WTC11 (cell line): ENCODE measurements at places on chromosomes 6 and 20. TPM values are rescaled to one million over a fixed set of nuclear protein-coding genes. Genes with fewer than 3 reads are reported as not detected.

- DNase-seq: no peak
- H3K36me3 ChIP-seq: peaks cover 12% of the 10 kb centered on the region
These were observed 76.5 kb downstream of the CDKAL1 start for GRCh38 chr6:20610636-20611370.

Gene DDX43
- 0.39 to 0.68 TPM (median 0.60 TPM) in 3 replicates for total RNA-seq

Gene SLC2A4RG
- 41.6 to 47.2 TPM (median 43.3 TPM) in 3 replicates for total RNA-seq

- peaks cover 14% of the 10 kb centered on the region for H3K36me3 ChIP-seq
- DNase-seq: no peak
- H3K4me1 ChIP-seq: peaks cover 11% of the 10 kb centered on the region
- no peak overlapping the region for H3K27ac ChIP-seq
These were observed 5.6 kb upstream of the NRM start for GRCh38 chr6:30696432-30696831.

- no peaks in the 10 kb centered on the region for H3K36me3 ChIP-seq
- DNase-seq: peak; percentile 39
- peaks cover 16% of the 10 kb centered on the region for H3K27me3 ChIP-seq
- peaks cover 27% of the 10 kb centered on the region for H3K4me1 ChIP-seq
These were observed 146.7 kb upstream of the MLN start for GRCh38 chr6:33950472-33950881.

Gene EFCAB8
- total RNA-seq: 0.17 to 0.55 TPM (median 0.32 TPM) in 3 replicates

- peaks cover 9% of the 10 kb centered on the region for H3K36me3 ChIP-seq
- H3K4me3 ChIP-seq: no peak overlapping the region
- H3K27ac ChIP-seq: peak overlapping the region; percentile 25
- no peaks in the 10 kb centered on the region for H3K27me3 ChIP-seq
- H3K4me1 ChIP-seq: peaks cover 27% of the 10 kb centered on the region
These were observed 182.5 kb upstream of the HDAC2 start for GRCh38 chr6:114153448-114153847.

GRCh38 chr20:48019940-48020339, 234.7 kb upstream of the SULF2 start:
- no peak for DNase-seq
- H3K27ac ChIP-seq: no peak overlapping the region
- H3K4me3 ChIP-seq: no peak overlapping the region
- H3K36me3 ChIP-seq: peaks cover 4% of the 10 kb centered on the region; the same call in 1 of the 2 replicates
- peaks cover 16% of the 10 kb centered on the region for H3K4me1 ChIP-seq

- H3K4me1 ChIP-seq: no peaks in the 10 kb centered on the region
- no peak for DNase-seq
- no peak overlapping the region for H3K4me3 ChIP-seq
- peaks cover 4% of the 10 kb centered on the region for H3K27me3 ChIP-seq
- no peak overlapping the region for H3K27ac ChIP-seq
These were observed 14.5 kb upstream of the CDC5L start for GRCh38 chr6:44373051-44373450.

Gene CST5
- not detected in 3 replicates for total RNA-seq
